ENCODE measurements at places on chromosomes 2 and 18.

GRCh38 chr2:3170792-3171455 is 206.7 kb downstream of the EIPR1 start:
- no peak for DNase-seq

DNA sequence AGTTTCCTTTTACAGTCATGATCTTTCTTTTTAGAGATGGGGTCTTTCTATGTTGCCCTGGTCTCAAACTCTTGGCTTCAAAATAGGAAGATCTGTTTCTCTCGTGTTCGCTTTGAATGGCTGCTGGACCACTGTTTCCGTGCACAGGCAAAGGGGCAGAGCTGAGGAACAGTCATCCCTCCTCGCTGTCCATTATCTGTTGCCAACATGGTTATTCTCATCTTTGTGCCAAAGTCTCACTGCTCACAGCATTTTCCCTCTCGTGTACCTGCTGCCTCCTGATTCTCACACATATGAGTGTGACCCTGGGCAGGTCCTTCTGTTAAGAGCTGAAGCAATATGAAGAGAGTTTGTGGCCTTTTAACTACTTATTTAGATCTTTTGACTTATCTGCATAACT is 28.0 kb upstream of the CCNYL1 start:
- DNase-seq = no peak

DNA sequence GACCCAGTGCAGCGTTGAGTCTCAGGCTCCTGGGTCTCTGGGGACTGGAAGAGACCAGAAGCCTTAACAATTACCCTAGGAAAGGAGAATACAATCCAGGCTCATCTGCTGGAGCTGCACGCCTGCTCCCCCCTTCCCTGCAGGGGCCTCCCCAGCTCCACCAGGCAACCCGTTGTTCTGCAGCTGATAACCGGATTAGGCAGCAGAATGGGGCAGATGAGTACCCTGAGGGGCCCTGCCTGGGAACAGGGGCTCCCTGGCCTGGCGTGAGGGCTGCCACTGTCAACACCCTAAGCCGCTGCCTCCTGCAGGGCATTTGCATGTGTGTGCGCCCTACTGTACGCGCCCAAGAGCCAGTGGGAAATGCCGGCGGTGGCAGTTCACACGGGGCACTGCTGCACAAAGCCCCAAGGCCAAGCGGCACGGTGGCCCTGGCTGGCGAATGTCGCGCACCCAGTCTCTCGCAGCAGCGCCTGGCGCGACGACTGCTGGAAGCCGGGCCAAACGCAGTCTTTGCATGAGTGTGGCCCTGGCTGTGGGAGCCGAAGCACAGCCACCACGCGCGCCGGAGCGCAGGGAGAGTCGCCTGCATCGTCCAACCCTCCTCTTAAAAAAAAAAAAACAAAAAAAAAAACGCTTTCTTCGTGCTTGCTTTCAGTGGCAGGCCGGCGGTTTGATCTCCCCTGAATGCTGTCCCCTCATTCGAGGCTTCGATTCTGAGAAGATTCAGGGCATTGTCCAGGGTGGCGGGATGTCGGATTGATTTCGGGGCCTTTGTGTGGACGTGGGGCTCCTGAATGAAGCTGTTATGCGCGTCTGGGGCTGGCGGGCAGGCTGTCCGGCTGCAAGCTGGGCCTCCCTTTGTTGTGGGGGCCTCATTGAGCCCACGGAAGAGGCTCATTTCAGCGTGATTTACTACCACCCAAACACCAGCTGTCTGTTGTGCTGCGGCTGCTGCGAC is 63.8 kb downstream of the SETBP1 start:
- DNase-seq = peak; percentile 63

DNA sequence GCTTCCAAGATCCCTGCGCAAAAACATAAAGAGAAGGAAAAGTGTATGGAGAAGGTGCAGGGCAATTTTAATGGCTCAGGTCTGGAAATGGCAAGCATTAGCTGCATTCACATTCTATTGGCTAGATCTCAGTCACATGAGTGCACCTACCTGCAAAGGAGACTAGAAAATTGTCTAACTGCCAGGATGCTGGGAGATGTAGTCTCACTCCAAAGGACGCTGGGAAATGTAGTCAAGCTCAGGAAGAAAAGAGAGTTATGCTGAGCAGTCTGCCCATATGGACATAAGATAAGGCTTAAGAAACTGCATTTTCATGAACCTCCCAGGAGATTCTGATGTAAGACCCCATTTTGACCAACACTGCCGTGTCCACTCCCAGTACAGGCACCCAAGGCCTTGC is 9.5 kb upstream of the KLHL29 start:
- no peak for DNase-seq

DNA sequence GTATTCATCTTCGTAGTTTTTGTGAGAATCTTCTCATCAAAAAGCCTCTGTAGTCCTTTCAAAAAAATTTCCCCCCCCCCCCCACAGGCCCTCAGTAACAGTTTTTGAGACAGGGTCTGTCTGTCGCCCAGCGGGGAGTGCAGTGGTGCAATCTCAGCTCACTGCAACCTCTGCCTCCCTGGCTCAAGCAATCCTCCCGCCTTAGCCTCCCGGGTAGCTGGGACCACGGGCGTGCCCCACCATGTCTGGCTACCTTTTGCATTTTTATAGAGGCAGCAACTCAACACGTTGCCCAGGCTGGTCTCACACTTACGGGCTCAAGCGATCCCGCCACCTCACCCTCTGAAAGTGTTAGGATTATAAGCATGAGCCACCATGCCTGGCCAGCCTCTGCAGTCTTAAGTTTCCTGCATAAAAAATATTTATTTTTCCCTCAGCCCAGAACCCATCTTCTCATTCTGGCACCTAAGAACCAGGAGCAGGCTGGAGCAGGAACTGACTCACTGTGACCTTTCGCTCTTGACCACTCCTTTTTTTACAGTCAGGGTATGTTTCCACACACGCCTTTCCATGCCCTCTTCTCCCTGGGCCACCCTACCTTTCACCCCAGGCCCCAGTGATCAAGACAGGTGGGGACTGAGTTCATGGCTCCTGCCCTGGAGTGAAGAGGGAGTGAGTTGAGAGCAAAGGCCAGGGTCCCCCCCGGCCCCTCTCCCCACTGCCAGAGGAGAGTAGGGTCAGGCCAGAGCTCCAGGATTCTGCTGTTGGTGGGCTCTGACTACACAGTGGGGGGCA is 32.5 kb upstream of the NT5DC4 start:
- DNase-seq = no peak

DNA sequence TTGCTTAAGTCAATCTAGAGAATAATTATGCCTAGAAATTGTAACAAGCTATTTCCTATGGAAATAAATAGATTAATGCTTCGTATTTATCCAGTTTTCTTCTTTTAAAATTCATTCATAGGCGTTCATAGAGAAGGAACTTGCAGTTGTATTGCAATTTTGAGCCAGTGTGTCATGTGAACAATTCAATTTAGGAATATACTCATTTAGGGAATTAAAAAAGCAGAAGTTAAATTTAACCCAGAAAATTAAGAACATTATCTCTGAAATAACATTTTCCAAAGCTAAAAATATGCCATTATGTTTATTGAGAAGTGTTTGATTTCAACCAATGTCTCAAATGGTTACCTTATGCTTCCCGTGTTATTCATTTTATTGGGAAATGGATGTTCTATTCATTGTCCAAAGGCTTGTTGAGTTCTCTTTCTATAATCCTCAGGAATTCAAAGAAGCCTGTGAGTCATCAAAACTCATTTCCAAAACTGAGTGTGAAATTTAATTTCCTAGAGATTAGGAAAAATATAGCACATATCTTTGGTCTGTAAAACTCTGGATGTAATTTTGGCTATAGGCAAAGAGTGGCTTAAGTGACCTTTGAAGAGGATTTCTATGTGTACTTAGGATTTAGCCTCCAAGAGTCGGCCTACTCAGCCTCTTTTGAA is 99.7 kb downstream of the SLC8A1 start:
- no peak for DNase-seq

DNA sequence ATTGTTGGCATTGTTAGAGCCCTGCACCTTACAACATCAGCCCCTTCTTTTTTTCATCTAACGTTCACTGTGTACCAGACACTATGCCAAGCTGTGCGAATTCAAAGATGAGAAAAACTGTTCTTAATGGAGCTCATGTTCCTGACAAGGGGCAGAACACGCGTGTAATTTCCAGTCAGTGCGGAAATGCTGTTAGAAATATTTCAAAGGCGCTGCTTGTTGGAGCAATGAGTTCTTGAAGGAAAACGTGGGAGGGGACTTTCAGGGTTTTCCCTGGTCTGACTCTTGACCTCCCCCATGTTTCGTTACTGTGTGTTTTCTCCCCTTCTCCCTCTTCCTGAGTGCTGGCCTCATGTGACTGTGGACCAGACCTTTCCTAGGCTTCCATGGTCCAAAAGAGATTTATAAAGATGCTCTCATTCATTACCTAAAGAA is 1.5 kb downstream of the MTHFD2 start:
- DNase-seq = no peak

DNA sequence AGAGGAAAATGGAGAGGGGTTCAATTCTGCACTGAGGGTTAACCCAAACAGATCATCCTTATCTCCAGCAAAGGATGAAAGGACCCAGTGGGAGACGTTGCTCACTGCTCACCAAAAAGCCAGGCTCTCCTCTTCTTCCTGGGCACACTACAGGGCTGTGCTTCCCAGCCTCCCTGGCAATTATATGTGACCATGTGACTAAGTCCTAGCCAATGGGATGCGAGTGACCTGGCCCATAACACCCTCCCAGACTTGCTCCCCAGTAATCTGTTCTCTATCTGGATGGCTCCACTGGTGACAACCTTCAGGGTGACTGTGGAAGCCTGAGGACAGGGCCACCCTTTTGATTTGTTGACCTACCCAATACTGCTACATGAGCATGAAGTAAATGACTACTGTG is 10.9 kb upstream of the PRKCE start:
- no peak for DNase-seq

- DNase-seq = no peak
Observed at GRCh38 chr2:120797421-120798221, 62.0 kb downstream of the GLI2 start.

GRCh38 chr2:15486770-15487169 is 74.4 kb downstream of the NBAS start:
- DNase-seq = no peak

GRCh38 chr2:69509011-69509749 is 71.9 kb upstream of the NFU1 start:
- no peak for DNase-seq

DNA sequence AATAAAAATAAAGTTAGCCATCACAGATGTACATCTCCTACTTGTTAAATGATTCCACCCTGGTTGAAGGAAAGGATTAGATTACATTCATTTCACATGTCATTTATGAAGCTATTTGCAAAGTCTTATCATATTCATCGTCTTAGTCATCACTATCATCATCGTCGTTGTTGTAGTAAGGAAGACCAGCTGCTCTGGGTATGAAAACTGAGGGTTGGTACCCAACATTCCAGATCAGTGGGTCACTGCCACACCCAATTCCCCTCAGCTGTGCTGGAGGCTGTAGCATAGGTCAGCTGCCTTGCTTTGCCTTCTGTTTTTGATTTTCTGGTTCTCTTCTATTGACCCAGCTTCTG is 20.9 kb upstream of the CCBE1 start:
- DNase-seq = no peak

- DNase-seq = no peak
Observed at GRCh38 chr18:2956056-2956455, 56.9 kb downstream of the LPIN2 start.

GRCh38 chr2:20666005-20666303 is 990 bp upstream of the GDF7 start:
- no peak for DNase-seq
